Smooth muscle cell of the umbilical artery (primary cell): ENCODE measurements at places on chromosomes 12 and 14. TPM values are rescaled to one million over a fixed set of nuclear protein-coding genes. Genes with fewer than 3 reads are reported as not detected.

The AMIGO2 gene
- total RNA-seq, result 161 and 233 TPM in 2 replicates

The PTCSC3 gene
- not detected in 2 replicates for total RNA-seq

The EXD2 gene
- total RNA-seq, result 12.8 and 25.3 TPM in 2 replicates

The CLEC14A gene
- 0.74 and 1.2 TPM in 2 replicates for total RNA-seq

The DPF3 gene
- 2.1 and 5.2 TPM in 2 replicates for total RNA-seq

The OTOGL gene
- under 0.01 and 0.09 TPM in 2 replicates for total RNA-seq

The CYP46A1 gene
- total RNA-seq, result 0.09 and 0.30 TPM in 2 replicates
